Peyer's patch (tissue), 4 donors: ENCODE measurements at places on chromosomes 13 and 19.

DNA sequence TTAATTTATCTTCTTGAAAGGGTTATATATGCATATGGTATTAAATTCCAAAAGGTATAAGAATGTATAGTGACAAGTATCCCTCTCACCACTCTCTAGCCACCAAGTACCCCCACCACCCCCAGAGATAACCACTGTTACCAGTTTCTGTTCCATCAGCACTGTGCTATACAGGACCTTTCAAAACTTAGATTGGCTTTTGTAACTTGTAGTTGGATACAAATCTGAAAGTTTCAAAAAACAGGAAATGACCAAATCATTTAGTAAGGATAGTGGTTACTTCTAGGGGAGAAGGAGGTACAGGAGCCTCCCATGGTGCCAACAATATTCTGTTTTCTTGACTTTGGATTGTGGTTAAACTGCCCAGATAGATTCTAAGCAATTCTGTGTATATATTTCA is 56.7 kb downstream of the AKAP11 start:
- H3K27ac ChIP-seq, result no peak overlapping the region
- H3K4me1 ChIP-seq, result no peaks in the 10 kb centered on the region
- DNase-seq, result no peak
- no peak overlapping the region for H3K4me3 ChIP-seq
- no peaks in the 10 kb centered on the region for H3K36me3 ChIP-seq

DNA sequence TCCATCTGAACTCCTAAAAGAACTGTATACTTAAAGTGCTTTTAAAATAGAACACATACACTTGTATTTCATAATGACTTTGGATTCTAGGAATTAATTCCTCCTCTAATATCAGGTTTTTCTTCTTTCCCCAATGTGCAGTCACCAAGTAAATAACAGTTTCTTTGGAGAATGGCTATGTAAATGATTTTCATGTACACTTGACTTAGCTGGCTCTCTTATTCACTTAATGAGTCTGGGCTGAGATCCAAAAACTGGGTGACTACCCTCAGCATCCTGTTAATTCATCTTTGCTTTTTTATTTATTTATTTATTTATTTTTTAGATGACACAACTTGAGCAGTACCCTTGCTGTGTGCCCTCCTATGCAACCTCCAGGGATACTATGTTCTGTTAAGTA is 1003.7 kb downstream of the SLITRK1 start:
- DNase-seq, result no peak
- no peaks in the 10 kb centered on the region for H3K4me1 ChIP-seq
- no peak overlapping the region for H3K27ac ChIP-seq

GRCh38 chr19:9128171-9128570 is 1.4 kb upstream of the OR7G3 start:
- H3K27ac ChIP-seq, result no peak overlapping the region
- no peaks in the 10 kb centered on the region for H3K36me3 ChIP-seq
- H3K27me3 ChIP-seq, result no peaks in the 10 kb centered on the region
- no peak for DNase-seq
- H3K4me3 ChIP-seq, result no peak overlapping the region
- H3K4me1 ChIP-seq, result no peaks in the 10 kb centered on the region

DNA sequence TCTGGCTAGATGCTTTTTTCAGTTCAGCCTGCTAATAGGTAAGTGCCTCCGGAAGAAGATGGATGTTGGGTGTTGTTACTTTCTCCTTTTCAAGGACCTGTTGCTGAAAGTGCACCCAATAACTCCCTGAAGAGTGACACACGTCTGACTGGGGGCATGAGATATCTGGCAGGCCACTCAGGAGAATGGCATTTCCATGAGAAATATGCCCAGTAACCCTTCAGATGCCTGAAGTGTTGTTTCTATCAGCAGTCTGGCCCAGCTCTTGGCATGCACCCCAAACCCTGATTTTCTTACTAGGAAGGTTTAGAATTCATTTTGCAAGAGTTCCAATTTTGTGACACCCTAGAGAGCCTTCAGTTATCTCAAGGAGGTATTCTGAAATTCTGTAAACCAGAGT is 71.5 kb downstream of the ARHGAP35 start:
- H3K4me1 ChIP-seq, result peaks cover 15% of the 10 kb centered on the region
- no peaks in the 10 kb centered on the region for H3K36me3 ChIP-seq
- H3K27me3 ChIP-seq, result no peaks in the 10 kb centered on the region
- H3K27ac ChIP-seq, result no peak overlapping the region
- no peak overlapping the region for H3K4me3 ChIP-seq
- no peak for DNase-seq

DNA sequence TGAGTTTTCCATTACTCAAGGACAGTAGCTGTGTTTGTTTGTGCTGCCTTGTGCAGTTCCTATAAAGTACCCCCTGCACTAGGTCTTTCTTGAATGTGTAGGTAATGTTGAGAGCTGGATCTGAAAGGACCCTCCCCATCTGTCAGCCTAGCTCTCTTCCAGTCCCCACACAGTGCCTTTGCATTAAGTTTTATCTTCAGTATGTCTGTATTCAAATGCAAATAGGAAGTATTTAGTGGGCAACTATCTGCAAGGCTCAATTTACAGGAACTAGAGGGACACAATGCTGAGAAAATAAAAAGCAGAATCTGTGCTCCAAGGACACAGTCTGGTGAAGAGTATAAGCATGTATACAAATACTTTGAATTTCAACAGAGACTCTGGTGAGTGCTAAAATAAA is 558.5 kb downstream of the RFC3 start:
- H3K36me3 ChIP-seq, result no peaks in the 10 kb centered on the region
- no peak for DNase-seq
- no peak overlapping the region for H3K4me3 ChIP-seq
